Naive thymus-derived CD4-positive, alpha-beta T cell (primary cell): ENCODE measurements at places on chromosomes 1 and 21. TPM values are rescaled to one million over a fixed set of nuclear protein-coding genes. Genes with fewer than 3 reads are reported as not detected.

SH2D1B gene
- total RNA-seq = not detected

DNALI1 gene
- total RNA-seq = not detected

SMCP gene
- total RNA-seq = not detected

CA6 gene
- 0.90 TPM for total RNA-seq

OR10Z1 gene
- not detected in 2 replicates for total RNA-seq

BLACAT1 gene
- 0.41 TPM for total RNA-seq

OR2T34 gene
- not detected for total RNA-seq

C1orf74 gene
- total RNA-seq = 1.5 TPM

LGR6 gene
- 0.16 TPM for total RNA-seq

SLAMF1 gene
- 32.0 TPM for total RNA-seq

VHLL gene
- total RNA-seq = not detected

GRCh38 chr1:97337250-97338030 is 583.4 kb downstream of the DPYD start:
- no peak for DNase-seq

DNA sequence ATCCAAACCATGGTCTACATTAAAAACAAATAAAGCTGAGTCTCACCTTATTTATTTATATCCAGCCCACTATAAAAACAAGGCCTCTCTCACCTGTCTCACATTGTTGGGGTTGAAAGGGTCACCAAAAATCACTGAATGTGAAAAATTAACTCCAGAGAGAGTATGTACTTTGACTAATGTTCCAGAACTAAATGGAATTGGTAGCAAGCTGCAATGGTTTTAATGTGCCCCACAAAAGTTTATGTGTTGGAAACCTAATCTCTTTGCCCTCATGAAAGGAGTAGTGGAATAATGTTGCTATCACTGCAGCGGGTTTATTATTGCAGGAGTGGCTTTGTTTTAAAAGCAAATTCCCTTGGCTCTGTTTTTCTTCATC is 230.3 kb downstream of the LTN1 start:
- DNase-seq = no peak

GRCh38 chr1:167642501-167642826 is 12.4 kb downstream of the RCSD1 start:
- DNase-seq = no peak

GRCh38 chr1:230176871-230177411 is 109.9 kb downstream of the GALNT2 start:
- DNase-seq = no peak

DNA sequence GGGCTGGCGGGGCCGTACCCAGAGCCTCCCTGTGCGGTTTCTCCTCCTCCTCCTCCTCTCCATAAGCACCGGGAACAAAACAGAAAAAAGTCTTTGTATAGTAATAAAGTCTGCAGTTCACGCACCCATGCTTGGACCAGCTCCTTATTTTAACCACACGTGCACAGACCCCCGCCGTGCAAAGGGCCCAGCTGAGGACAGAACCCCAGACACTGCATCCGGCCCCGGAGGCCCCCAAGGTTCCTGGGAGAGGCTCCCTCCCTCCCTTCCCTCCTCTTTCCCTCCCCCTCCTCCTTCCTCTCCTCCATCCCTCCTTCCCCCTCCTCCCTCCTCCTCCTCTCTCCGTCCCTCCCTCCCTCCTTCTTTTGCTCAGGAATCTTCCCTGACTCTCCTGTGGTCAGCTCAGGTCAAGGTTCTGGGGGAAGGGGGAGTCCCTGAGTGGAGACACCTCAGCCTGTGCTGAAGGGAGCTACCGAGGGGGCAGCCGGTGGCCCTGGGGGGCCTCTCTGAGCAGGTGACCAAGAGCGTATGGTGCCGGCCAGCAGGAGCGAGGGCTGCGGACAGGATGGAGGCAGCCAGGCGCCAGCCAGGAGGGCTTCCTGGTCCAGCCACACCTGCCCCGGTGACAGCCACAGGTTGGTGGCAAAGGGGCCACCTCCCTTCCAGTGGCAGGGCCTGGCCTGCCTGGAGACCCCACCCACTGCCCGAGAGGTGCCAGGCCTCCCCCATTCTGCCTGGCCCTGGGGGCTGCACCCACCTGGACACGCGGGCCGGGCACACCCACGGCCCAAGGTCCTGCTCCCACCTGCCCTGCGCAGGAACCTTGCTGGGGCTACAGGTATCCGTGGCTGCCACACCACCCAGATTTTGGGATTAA is 3.2 kb upstream of the TTLL10 start:
- no peak for DNase-seq

- no peak for DNase-seq
Observed at GRCh38 chr1:27143401-27143800, 11.5 kb downstream of the SLC9A1 start.

- DNase-seq = no peak
Observed at GRCh38 chr1:34330061-34330460, 153.4 kb downstream of the C1orf94 start.
